ENCODE measurements at places on chromosomes 13 and 19. TPM values are rescaled to one million over a fixed set of nuclear protein-coding genes. Genes with fewer than 3 reads are reported as not detected.

FOXO1 gene
- 31.1 TPM for total RNA-seq

ZNF546 gene
- 3.0 TPM for total RNA-seq

PDX1 gene
- total RNA-seq = 0.67 TPM

ANKRD27 gene
- 35.7 TPM for total RNA-seq
